ENCODE measurements at places on chromosomes 1 and 21. TPM values are rescaled to one million over a fixed set of nuclear protein-coding genes. Genes with fewer than 3 reads are reported as not detected.
A peak's percentile ranks its signal among the peaks of the same experiment; 100 is the strongest.

Gene CLDN17
- polyA plus RNA-seq, result not detected

Gene OR2T2
- not detected for polyA plus RNA-seq

Gene HSD3B1
- not detected for polyA plus RNA-seq

Gene TFF1
- polyA plus RNA-seq, result 1.2 TPM

Gene ACTL8
- not detected for polyA plus RNA-seq

Gene C2CD4D
- 0.10 TPM for polyA plus RNA-seq

Gene HPCAL4
- 0.08 TPM for polyA plus RNA-seq

Gene PYHIN1
- 0.94 TPM for polyA plus RNA-seq

Gene FCN3
- polyA plus RNA-seq, result 452 TPM

Gene METTL18
- polyA plus RNA-seq, result 4.4 TPM

Gene CELA2A
- 0.11 TPM for polyA plus RNA-seq

Gene INAVA
- polyA plus RNA-seq, result 7.4 TPM

- DNase-seq, result peak; percentile 17
Observed at GRCh38 chr1:77664939-77665516, 17.4 kb downstream of the ZZZ3 start.

DNA sequence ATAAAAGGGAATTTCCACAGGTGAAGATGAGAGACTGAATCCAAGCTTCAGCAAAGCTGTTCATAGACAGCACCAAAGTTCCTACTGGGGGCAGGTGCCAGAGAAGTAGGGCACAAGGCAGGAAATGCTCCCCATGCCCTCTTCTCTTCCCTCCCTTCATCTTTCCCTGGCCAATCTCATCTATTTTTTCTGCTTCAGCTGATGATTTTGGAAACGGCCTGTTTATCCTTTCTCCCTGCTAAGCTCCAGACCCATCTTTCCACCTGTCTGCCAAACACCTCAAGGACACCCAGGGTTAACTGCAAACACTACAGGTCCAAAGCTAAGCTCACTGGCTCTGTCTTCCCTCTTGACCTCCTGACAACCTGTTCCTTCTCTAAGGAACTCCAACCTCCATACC, 18.1 kb downstream of the KCND3 start:
- no peak for DNase-seq

- DNase-seq, result no peak
Observed at GRCh38 chr1:91555821-91556531, 55.3 kb downstream of the CDC7 start.

DNA sequence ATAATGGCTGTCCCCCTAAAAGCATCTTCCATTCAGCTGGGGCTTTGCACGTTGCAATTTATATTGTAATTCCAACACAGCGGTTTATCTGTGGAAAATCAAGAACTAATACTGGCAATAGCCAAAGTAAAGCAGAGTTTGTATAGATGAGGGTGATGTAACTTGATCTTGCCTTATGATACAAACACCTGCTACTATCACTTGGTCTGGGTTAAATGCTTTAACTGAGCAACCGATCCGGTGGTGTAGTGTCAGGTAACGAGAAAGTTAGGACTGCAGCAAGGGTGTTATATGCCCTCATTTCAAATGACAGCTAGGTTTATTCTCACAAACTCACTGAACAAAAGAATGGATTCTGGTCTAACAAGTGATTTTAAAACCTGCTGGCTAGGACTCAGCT, 47.3 kb upstream of the PLPPR4 start:
- no peak for DNase-seq

- DNase-seq, result peak; percentile 52
Observed at GRCh38 chr1:14850563-14850962, 252.1 kb downstream of the KAZN start.

DNA sequence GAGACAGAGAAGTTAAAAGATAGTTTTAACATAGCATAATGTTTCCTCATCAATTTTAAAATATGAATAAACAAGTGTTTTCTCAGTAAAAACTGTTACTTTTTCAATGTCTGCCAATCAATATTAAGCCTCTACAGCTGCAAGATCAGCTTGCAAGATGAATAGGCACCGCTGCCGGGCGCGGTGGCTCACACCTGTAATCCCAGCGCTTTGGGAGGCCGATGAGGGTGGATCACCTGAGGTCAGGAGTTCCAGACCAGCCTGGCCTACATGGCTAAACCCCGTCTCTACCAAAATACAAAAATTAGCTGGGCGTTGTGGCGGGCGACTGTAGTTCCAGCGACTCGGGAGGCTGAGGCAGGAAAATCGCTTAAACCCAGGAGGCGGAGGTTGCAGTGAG, 54.8 kb upstream of the SH3GLB1 start:
- DNase-seq, result no peak

- DNase-seq, result peak; percentile 85
Observed at GRCh38 chr1:156126043-156126629, 11.6 kb downstream of the LMNA start.

DNA sequence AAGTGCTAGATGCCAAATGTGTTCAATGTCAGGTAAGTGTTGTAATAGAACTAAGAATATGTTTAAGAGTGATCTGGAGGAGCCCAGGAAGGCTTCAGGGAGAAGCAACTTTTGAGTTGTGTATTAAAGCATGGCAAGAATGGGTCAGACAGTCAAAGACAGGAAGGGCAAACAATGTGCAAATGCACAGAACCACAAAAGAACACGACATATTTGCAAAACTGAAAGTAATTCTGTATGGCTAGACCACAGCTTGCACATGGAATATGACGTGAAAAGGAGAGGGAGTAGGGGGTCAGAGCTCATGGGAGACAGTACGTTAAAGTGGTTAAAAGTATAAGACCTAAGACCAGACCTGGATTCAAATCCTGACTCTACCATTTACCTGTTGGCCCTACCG, 7.1 kb upstream of the SORT1 start:
- no peak for DNase-seq

DNA sequence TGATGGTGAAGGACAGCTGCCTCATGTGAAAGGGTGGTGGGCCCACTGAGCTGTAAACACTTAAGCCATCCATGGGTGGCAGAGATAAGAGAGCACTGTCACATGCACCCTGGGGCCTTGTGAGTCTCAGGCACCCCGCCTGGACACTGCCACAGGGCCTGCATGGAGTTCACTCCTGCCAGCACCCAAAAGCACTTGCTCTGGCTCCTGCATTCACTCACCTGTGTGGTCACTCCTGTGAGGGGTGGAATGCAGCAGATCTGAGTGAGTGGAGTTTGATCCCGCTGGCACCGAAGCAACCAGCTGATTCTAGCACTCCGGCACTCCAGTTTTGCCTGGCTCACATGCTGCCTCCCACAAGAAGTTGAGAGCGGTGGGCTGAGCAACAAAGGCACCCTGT, 1142.1 kb upstream of the PRMT6 start:
- peak; percentile 23 for DNase-seq

DNA sequence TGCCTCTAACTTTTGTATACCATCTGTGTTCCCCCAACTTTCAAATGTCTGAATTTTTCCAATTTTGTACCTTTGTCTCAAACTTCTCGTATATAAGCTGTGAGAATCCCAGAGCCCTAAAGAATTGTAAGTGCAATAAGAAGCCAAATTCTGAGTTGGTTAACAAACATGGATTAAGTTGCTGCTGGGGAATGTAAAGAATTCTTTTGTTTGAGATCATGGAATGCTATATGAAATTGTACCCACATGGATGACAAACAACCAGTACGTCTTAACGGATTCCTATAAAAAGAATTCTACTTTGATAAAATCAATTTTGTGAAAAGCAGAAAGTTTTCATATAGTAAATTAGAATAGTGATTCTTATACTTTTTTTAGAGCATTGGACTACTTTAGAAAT, 72.4 kb upstream of the CYP2J2 start:
- DNase-seq, result no peak

GRCh38 chr21:45178070-45178608, 103.8 kb downstream of the ADARB1 start:
- no peak for DNase-seq

DNA sequence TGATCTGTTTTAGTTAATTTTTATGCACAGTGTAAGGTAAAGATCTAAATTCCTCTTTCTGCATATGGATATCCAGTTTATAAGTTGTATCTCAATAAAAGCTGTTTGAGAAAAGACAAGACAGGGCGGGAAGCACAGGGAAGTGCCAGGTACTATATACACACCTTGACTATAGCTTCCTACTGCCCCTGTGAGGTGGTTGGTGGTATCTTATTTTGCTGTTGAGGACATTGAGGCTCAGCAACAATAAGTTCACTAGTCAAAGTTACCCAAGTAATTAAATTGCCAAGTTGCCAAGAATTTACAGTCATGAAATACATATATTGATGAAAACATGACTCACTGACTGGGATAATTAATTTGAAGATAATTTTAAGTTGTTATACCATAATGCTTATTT, 109.1 kb downstream of the CD247 start:
- DNase-seq, result no peak

DNA sequence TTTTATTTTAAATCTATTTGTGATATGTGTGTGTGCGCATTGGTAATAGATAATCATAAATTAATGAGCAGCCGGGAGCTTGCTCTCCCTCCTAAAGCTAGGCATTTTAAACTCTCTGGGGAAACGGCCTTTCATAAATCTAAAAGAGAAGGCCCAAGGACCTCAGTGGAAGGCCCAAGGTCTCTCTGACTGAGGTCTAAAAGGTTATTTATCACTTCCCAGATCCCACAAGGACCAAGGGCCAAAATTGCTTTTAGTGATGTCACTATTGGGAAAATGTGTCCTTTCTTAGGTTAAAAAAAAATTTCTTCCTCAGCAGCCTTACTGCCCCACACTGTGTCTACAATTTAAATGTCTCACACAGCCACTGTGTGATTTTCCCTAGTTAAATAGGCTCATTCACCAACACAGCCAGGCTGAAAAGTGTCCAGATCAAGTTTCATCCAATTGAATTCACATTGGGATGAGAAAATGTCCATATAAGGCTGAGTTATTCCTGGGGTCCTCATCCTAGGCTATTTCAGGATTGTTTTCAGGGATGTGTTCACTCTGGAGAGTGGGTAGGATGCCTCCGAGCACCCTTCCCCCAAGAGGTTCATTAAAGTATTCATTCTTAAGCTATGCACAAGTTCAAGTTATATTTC, 46.1 kb downstream of the SLC44A3 start:
- peak; percentile 56 for DNase-seq

DNA sequence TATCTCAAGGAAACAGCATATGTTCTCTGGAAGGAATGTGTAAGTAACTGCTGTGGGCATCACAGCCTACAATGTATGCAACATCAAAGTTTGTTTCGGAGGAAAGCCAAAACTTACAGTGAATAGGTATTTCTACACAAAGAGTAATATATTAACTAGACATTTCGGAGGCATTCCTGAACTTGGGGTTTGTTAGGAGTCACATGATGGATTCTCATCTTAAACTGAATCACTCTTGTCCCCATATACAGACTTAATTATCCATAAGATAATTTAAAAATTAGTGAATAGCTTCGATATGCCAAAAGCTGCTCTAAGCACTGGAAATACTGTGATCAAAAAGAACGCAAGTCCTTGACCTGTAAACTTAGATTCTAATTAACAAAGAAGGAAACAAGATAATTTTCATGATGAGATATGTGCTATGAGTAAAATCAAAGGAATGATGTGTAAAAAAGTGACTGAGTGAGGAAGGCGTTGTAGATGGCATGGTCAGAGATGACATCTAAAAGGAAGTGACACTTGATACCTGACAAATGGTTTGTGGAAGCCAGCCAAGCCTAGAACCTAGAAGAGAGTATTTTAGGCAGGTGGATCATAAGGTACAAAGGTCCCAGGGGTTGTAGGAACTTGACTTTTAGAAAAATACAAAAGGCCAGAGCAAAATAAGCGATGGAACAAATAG, 273.1 kb downstream of the MRPL39 start:
- no peak for DNase-seq

DNA sequence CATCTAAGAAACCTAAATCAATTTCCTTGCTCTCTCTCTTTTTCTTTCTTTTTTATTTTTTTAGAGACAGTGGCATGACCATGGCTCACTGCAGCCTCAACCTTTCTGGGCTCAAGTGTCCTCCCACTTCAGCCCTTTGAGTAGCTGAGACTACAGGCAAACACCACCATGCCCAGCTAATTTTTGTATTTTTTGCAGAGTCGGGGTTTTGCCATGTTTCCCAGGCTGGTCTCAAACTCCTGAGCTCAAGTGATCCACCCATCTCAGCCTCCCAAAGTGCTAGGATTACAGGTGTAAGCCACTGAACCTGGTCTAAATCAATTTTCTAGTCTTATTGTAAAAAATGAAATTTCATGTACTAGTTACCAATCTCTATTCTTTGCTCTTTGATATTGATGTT, 108.9 kb downstream of the LHX8 start:
- DNase-seq, result no peak

- DNase-seq, result no peak
Observed at GRCh38 chr1:19557609-19558051, 72.3 kb upstream of the CAPZB start.

DNA sequence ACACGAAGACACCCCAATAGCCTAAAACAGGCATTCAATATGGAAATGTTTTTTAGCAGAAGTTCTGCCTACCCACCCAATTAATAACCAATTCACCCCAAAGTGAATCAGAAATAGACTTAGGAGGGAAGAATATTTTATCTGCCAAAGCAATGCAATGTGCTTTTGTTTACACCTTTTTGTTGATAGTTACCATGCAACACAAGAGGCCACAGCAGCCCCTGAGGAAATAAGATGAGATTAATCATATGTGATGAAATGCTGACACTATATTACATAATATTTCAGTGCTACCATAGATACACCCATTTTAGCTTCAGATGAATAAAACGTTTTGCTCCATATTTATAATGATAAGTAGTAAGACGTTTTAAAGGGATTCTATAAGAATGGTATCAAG, 60.9 kb upstream of the RGS2 start:
- peak; percentile 42 for DNase-seq

DNA sequence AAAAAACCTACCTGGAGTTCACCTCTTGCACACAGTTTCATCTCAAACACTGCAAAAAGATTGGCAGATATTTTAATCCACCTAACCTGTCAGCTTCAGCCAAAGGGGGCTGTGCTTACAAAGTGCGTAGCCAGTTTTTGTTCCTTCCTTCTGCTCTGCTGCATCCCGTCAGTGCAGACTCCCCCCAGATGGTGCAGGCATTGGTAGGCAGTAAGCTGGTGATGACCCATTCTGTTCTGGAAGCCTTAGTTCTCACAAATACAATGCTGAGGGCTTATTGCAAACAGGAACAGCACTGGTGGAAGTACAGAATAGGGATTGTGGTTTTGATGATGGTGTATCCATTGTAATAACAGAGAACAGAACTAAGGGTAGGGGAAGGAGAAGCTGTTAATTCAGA, 239.5 kb downstream of the RYR2 start:
- no peak for DNase-seq

DNA sequence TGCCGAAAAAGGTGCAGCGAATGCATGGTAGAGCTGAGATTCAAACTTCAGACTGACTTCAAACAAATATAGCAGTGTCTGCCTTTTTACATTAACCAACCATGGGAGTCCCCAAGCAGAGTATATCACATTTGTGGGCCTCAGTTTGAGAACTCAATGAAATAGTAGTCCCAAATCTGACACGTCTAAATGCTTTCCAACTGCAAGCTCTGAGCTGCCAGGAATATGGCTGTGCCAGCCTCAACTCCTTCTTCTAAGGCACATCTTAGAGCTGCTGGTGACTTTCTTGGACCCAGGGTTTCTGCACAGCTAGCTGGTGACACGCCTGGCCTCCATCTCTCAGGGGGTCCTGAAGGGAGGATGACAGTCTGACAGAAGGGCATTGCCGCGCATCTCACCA, 78.8 kb upstream of the SLC2A1 start:
- DNase-seq, result no peak

- DNase-seq, result no peak
Observed at GRCh38 chr1:74324684-74325448, 89.7 kb downstream of the TNNI3K start.

All from lung (tissue), 17 donors.